NCI-H526 (cell line): ENCODE measurements at places on chromosomes 16 and 17.

- DNase-seq: no peak
Measured at GRCh38 chr16:58120234-58120633, 8.9 kb downstream of the CFAP20 start.

GRCh38 chr17:8910969-8911604 lies 43.6 kb upstream of the PIK3R6 start:
- DNase-seq: no peak

DNA sequence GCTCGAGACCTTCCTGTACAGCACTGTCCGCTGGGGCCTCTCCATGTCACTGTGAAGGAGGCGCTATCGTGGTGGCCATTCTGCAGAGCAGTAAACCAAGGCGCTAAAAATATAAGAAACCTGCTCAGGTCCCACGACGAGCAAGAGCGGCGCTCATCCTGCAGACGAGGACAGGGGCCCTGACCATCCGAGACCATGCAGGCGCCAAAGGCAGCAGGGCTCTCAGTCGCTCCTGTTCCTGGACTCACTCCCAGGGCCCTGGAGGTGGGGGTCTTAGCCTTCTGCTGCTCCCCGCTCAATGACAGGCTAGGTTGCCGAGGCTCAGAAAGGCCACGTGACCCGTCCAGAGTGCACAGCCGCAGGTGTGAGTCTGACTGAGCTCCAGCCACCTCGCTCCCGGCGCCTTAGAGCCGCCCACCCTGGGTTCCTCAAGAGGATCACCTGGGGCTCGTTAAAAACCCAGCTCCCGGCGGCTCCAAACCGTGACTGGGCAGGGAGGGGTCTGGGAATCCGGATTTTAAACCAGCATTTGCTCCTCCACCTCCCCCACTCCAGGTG lies 509 bp upstream of the ATP2C2 start:
- peak; percentile 77 for DNase-seq

GRCh38 chr16:85616607-85617321 lies 3.6 kb downstream of the GSE1 start:
- DNase-seq: no peak

DNA sequence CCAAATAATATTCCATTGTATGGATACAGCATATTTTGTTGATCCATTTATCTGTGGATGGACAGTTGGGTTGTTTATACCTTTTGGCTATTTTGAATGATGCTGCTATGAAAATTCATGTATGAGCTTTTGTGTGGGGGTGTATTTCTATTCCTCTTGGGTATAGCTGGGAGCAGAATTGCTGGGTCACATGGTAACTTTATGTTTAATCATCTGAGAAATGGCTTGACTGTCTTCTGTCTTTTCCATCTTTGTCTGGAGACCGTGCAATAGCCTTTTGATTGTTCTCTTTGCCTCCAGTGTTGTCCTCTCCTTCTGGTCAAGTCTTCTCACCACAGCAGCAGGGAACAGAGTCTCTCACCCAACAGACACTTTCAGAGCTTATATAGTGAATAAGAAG lies 20.5 kb upstream of the MAF start:
- DNase-seq: no peak

DNA sequence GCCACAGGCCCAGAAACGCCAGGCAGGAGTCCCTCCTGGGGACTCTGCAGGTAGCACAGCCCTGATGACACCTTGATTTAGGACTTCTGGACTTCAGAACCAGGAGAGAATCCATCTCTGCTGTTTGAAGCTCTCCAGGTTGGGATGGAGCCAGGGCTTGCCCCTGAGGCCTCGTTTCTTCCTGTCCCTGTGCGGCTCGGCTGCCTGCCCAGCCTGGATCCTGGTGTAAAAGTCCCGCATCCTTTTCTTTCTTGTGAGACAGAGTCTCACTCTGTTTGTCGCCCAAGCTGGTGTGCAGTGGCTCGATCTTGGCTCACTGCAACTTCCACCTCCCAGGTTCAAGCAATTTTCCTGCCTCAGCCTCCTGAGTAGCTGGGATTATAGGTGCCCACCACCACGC lies 17.9 kb upstream of the CBX4 start:
- no peak for DNase-seq

DNA sequence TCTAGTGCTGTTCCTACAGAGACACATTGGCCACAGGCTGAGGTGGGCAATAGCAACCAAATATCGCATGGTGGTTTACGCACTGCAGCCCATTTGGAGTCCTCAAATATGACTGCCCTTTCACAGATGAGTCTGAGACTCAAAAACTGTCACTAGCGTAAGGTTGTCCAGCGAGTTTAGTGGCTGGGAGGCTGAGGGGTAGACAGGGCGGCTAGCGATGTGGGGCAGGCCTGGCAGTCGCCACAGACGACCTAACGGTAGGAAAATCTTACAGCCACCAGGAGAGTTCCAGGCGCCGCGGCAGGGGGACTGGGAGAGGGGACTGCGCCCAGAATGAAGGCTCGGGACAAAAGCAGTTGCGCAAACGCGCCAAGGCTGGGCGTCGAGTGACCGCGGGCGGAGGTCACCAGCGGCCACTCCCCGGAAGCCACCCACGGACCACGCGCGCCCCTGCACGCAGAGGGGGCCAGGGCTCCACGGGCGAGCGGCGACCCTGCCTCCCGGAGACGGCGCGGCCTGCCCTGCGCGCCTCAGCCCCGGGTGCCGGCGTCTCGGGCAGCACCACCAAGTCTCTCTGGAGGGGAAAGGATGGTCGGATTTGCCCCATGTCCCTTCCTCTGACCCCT lies 699 bp upstream of the MAP1LC3B start:
- DNase-seq: no peak

- DNase-seq: no peak
Measured at GRCh38 chr17:20315311-20315710, 152.0 kb downstream of the LGALS9B start.

DNA sequence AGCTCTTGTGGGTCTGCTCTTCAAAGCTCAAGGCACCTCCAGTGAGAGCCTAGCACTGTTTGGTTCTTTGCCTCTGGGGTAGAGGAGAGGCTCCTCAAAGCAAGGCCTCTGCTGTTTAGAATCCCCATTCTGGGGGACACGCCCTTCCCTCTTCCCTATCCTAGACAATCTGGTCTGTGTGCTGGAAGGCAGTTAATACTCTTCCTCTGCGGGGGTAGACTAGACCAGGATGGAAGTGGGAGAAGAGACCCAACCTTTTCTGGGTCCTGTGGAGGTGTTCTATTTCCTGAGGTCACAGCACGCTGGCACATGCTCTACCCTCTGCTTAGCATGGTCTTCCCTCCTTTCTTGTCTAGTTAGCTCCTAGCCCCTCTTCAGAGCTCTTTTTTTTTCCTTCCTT lies 7.7 kb downstream of the ERAL1 start:
- DNase-seq: no peak

DNA sequence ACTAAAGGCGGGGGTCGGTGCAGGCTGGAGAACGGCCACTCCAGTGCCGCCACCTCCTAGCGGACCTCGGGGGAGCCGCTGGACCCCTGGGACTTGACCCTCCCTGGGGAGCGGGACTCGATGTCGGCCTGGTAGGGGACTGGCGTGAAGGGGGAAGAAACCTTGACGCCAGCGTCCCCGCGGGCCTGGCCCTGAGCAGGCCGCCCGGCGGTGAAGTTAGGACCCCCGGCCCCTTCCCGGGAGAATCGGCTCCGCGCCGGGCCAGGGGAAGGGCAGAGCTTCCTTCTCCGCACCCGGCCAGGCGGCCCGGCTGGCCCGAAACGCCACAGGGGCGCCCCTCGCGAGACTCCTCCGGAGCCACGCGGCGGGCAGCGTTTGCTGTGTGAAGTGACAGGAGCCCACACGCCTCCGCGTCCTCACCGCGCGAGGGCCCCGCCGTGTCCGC lies 389 bp downstream of the DUS1L start:
- DNase-seq: peak; percentile 56

DNA sequence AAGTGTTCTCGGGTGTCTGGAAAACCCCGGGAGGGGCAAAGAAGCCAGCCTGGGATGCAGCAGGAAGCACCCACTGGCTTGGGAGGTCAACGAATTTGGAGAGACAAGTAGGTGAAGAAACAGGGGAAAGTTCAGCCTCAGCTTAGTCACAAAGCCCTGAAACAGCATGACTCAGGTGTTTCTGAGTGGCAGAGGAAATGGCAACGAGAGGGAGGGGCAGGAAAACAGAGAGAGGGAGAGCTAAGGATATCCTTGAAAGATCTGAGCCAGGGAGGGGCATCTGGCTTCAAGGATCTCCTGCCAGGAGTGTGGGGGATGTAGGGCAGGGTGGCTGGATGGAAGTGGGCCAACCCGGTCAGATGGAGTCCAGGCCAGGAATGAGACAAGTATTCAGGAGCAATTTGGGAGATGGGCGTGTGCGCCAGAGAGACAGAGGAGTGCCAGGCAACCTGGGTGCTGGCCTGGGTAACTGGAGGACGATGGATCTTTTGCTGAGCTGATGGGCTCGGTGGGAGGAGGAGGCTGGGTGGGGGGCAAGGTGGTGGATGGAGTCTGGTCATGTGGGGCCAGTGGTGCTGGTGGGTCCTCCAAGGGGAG lies 27.2 kb downstream of the ABCC3 start:
- no peak for DNase-seq

DNA sequence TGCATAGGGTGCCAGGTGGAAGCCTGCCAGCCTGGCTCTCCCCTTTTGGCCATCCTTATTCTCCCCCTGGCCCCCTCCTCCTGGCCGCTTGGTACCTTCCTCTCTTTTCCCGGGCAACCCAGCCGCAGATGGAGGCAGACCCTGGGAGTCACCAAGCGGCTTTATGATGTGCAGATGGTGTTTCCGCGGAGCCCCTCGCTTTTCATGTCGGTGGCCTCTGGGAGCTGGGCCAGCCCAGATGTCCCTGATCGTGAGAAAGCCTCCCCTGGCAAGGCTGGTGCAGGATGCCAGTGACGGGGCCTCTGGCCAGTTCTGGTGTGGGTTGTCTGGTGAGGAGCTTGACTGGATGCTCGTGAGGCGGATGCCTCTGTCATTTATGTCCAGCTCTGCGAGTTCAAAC lies 18.0 kb upstream of the BRD7 start:
- no peak for DNase-seq

DNA sequence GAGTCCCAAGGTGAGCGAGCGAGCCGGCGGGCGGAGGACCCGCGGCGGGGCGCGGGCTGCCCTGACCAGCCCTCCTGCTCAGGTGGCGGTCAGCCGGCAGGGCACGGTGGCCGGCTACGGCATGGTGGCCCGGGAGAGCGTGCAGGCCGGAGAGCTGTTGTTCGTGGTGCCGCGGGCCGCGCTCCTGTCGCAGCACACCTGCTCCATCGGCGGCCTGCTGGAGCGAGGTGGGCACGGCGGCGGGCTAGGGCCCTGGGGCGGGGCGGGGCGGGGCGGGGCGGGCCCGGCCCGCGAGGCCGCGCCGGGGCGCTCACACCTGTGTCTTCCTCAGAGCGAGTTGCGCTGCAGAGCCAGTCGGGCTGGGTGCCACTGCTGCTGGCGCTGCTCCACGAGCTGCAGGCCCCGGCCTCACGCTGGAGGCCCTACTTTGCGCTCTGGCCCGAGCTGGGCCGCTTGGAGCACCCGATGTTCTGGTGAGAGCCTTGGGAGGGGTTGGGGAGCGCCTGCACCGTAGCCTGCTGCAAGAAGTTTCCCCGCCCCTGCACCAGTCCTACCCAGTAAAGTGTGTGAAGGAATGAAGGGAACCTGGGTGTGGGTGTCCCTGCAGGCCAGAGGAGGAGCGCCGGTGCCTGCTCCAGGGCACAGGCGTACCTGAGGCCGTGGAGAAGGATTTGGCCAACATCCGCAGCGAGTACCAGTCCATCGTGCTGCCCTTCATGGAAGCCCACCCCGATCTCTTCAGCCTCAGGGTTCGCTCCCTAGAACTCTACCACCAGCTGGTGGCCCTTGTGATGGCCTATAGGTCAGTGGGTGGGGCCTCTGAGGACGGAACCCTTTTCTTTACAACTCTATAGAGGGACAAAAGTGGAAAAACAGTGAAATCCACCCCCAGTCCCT lies 802 bp downstream of the SETD6 start:
- DNase-seq: no peak

DNA sequence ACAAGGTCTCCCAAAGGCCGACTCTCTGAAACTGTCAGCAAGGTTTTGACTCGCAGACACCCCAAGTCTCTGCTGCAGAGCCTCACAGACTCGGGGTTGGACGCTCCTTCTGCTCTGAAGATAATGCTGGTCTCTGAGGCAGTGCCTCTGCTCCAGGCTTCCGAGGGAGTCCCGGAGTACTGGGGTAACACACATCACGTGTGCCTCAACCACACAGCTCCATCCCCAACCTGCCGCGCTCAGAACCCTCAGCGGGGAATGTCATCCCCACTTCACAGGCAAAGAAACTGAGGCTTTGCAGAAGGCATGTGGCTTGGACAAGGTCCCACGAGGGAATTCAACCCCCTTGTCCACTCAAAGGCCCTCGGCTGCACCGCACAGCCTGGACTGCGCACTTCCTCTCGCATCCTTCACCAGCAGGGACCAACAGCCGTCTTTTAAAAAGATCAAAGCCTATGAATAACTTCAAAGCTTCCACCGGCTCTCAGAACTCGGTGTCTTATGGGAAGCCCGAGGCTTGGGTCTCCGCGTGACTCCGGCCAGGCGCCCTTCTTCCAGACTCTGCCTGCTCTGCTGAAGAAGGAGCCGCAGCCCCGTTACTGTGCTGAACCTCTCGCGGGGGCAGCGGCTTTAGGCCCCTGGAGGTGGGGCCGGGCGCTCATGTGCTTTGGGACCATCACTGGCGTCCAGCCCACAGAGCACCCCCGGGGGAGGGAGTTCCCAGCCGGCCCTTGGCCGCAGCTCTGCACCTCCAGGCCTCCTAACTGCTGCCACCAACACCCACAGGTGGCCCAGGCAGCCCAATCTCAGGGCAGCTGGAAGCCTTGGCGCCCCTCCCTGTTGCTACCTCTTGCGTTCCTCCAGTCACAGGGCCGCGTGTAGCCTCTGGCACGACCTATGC lies 2.2 kb downstream of the TMEM204 start:
- DNase-seq: no peak

DNA sequence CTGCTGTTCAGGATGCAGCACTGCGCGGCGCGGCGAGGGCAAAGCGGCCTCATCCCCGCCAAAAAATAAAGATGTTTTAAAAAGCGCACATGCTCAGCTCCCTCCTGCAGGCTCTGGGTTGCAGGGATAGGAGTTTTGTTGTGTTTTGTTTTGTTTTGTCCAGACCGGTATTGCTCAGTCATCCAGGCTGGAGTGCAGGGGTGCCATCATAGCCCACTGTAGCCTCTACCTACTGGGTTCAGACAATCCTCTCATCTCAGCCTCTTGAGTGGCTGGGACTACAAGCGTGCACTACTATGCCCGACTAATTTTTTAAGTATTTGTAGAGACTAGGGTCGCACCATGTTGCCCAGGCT lies 636 bp downstream of the WWOX start:
- DNase-seq: no peak

GRCh38 chr16:28820016-28820415 lies 2.8 kb upstream of the ATXN2L start:
- no peak for DNase-seq

DNA sequence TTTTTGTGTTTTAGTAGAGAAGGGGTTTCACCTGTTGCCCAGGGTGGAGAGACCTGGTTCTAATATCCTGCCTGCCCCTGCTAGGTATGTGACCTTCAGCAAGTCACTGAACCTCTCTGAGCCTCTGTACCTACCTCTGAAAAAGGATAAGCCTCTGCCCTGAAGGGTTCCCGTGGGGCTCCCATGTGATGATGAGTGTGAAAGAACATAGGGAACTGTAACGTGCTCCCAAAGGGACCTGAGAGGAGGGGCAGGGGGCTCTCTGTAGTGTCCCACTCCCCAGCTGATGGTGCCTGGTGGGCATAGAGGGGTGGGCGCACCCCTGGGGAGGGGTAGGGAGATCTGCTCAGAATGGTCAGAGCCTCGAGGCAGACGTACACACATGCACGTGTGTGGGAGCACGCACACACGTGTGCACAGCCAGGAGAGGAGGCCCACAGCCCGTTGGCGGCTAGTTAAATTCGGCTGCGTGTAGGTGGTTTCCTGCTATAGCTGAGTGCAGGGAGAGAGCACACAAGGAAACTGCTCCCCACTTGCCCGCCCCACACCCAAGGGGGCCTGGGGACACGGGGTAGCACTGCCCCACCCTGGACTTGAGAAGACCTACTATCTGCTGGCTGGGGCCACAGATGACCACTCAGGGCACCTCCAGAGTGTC lies 6.7 kb downstream of the KCNH4 start:
- DNase-seq: no peak
